ENCODE measurements at places on chromosomes 6 and 20. TPM values are rescaled to one million over a fixed set of nuclear protein-coding genes. Genes with fewer than 3 reads are reported as not detected.

GRCh38 chr6:33549196-33549595 lies 30.9 kb downstream of the BAK1 start:
- no peak for DNase-seq

DNA sequence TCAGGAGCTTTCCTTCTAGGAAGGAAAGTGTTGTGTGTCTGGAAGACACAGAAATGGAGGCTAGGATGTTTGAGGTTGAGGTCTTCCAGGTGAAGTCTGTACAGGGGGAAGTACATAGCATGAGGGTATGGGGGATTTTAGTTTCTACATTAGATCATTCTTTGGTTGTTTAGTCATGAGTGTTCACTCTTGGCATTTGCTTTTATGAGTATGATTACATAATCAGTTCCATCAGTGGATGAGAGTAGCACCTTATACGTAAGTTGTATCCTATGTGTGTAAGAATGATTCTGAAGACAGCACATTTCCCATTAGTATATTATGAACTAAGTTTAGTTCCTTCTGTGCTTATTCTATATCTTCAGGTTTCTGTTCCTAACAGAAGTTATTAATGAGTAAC lies 1.9 kb downstream of the CDYL start:
- no peak for DNase-seq

The SCUBE3 gene
- polyA plus RNA-seq, result 43.1 TPM

- no peak for DNase-seq
These were observed 355.0 kb upstream of the MAP3K7 start for GRCh38 chr6:90941885-90942284.

The STX11 gene
- polyA plus RNA-seq, result 1.0 TPM

GRCh38 chr6:152598421-152598820 lies 38.7 kb downstream of the SYNE1 start:
- no peak for DNase-seq

The SCGN gene
- polyA plus RNA-seq, result 0.35 TPM

DNA sequence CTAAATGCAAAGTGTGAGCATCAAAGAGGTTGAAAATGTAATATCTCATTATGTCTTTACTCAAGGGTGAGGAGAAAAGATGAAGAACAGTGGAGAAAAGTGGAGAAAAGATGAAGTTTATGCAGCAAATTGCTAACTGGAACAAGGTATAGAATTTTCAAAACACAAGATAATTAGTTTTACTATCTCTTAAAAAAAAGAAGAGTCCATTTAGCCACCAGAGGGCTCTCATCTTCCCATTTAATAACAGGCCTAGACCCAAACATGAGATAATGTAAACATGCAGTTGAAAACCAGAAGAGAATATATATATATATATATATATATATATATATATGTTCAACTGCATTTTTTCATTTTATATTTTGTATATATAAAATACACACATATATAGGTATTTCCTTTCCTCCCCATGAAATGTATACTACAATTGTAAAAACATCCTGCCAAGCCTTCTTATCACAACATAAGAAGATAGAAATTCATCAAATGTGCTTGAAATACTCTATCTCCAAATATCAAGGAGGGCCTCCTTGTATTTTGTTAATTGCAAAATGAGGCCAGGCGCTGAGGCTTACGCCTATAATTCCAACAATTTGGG lies 78.4 kb downstream of the ADTRP start:
- DNase-seq, result no peak

DNA sequence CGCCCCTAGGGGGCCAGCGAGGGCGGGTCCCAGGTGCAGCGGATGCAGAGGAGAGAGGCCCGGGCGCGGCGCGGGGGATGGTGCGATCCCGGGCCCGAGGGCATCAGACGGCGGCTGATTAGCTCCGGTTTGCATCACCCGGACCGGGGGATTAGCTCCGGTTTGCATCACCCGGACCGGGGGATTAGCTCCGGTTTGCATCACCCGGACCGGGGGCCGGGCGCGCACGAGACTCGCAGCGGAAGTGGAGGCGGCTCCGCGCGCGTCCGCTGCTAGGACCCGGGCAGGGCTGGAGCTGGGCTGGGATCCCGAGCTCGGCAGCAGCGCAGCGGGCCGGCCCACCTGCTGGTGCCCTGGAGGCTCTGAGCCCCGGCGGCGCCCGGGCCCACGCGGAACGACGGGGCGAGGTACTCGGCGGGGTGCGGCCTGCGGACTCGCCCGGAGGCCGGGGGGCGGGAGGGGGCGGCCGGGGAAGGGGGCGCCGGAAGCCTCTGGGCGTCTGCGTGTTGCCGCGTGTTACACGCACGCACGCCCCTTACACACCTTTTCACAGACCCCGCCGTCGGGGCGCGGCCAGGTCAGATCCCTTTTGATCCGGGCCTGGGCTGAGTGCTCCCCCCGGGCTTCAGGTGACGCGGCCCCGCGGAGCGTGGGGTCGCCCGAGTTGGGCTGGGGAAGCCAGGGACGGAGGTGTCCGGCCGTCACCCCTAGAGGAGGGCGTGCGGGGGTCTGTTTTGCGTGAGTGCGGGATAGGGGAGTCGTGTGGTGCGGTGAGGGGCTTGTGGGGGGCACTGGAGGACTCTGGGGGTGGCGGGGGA lies 412 bp downstream of the TRIB3 start:
- DNase-seq, result no peak

GRCh38 chr6:35096129-35096862 lies 44.8 kb downstream of the TCP11 start:
- no peak for DNase-seq

The APOM gene
- 91.6 TPM for polyA plus RNA-seq

The KCNK16 gene
- polyA plus RNA-seq, result not detected

GRCh38 chr20:22381812-22382416 lies 202.5 kb downstream of the FOXA2 start:
- DNase-seq, result no peak

GRCh38 chr6:32882879-32883250 lies 28.9 kb downstream of the PSMB9 start:
- no peak for DNase-seq

- DNase-seq, result no peak
These were observed 202.3 kb downstream of the DLL1 start for GRCh38 chr6:170088582-170088955.

DNA sequence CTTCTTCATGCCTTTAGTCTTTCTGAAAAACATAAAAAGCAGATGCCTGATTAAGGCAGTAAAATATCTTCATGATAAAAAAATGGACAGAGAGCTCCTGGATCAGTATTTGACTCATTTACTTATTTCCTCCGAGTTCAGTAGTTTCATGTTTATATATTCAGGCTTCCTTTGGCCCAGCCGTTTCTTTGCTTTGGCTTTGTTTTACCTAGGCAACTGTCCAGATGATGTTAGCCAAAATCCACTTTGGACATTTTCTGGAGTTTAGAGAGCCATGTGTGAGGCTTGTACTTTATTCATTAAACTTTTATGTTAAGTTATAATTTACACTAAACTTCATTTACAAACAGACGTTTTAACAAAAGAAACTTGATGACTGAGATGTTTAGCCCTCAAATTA lies 307.1 kb upstream of the RSPO3 start:
- DNase-seq, result no peak

DNA sequence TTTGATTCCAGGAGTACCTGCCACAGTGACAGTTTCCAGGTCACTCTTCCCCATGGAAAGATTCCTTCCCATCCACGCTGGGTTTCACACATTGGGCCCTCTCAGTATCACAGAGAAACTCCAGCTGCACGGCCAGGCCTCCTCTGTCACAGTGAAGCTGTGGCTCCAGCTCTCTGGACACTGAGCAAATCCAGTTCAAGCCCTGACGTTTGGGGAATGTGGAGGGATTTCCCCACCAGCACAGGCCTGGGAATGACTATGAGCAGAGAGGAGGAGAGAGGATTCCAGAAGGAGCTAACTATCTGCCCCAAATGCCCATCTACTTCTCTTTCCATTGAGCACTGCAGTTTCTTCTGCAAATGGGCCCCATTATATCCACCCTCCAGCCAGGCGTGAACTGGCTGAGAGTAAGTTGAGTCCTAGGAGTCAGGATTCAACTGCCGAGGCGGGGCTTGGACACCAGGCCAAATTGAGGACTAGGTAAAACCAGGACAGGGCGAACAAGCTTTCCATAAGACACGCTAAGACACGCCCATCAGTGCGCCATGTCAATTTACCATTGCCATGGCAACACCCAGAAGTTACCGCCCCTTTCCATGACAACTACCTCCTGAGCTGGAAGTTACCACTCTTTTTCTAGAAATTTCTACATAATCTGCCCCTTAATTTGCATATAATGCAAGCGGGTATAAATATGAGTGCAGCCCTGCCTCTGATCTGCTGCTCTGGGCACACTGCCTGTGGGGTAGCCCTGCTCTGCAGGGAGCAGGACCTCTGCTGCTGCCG lies 9.2 kb upstream of the BNIP5 start:
- no peak for DNase-seq

- DNase-seq, result no peak
These were observed 11.7 kb downstream of the ARFGEF2 start for GRCh38 chr20:48933017-48933766.

DNA sequence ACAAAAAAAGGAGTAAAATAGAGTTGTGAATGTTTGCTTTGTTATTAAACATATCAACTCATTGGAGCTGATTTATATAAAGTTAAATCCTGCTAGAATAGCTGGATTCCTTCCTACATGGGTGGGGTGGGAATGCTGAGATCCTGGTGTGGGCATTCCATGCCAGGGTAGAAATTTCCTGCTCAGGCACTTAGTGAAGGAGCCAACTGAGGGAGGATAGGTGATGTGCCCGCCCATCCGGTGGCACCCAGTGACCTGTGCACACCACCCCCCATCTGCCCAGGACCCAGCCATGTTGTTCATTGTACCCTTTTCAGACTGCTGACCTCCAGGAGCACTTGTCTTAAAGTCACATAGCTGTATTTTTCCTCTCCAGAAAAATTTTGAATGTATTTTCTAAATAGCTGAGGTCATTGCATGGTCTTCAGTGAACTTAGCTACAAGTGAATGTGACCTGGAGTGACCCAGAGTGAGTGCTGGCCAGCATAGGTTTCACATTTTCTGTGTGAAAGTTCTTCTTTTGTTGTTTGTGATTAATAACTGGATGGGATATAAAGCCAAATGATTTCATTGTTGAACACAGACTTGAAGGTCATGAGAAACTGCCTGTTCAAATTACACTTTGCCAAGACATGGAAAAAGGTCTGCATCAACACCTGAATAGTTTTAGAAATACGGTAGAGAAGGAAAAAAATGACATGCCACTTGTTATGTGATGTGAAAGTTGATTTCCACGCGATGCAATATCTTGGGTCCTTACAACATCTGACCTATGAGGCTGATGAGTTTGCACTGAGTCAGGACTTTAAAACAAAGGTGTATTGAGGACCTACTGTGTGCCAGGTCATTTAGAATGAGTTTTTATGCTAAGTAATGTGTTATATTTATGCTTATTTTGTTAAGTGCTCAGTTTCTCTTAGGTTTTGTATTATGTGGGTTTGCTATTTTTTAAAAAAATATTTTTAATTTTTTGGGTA lies 77.2 kb downstream of the UTRN start:
- DNase-seq, result no peak

DNA sequence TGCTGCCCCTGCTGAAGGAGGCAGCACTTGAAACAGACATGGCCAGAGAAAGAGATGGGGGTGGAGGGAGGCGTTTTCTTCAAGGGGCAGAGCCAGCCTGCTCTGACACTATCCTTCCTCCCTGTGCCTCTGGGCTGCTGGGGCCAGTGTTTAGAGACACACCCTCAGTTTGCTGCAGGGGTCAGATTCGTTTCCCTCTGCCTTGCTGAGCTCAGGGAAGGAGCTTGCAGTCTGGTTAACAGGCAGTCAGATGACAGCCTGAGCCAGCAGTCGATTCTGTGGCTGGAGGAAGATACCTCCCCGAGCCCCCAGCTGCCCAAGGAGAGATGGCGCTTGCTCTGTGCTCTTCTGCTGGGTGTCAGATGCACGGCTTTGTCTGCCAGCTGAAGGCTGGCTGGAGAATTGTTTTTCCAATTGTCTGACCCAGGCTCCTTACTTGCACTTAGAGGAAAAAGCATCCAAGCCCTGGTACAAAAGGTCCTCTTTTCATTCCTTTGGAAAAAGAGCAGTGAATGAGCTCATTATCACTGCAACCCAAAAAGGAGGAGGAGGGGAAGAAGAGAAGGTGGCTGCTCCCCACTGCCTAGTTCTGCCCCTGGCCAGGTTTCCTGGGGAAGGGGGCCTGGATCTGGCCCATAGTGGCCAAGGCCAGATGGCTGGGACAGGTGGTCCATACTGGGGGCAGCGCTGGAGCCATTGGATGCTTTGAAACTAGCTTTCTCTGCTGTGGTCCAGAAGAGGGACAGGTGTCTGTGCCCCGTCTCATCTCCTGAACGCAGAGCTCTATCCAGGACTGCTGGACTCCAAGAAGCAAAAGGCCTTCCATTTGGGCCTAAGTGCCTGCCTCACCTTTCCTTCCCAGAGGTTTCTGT lies 88.2 kb downstream of the TCP11 start:
- no peak for DNase-seq

DNA sequence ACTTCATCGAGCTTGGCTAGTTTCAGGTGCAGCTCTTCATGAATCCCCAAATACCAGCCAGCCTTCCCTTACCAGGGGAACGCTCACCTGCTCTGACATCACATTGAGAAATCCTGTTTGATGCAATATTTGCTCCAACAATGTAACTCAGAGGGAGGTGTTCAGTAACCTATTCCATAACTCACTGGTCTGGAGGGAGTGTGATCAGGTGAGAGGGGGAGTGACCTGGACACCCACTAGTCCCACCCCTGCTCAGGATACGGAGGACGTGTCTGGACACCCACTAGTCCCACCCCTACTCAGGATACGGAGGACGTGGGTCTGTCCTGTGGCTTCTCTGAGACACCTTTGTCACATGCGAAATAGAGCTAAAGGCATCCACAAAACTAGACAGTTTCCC lies 70.3 kb downstream of the HUS1B start:
- DNase-seq, result no peak

The SMIM8 gene
- 18.7 TPM for polyA plus RNA-seq

- no peak for DNase-seq
These were observed 174.0 kb upstream of the TSHZ2 start for GRCh38 chr20:52798124-52798523.

GRCh38 chr6:101113468-101114260 lies 232.5 kb upstream of the ASCC3 start:
- no peak for DNase-seq

The SERAC1 gene
- 13.9 TPM for polyA plus RNA-seq

GRCh38 chr6:155850408-155850841 lies 394.8 kb upstream of the NOX3 start:
- no peak for DNase-seq

GRCh38 chr6:163438940-163439335 lies 24.4 kb downstream of the QKI start:
- no peak for DNase-seq

DNA sequence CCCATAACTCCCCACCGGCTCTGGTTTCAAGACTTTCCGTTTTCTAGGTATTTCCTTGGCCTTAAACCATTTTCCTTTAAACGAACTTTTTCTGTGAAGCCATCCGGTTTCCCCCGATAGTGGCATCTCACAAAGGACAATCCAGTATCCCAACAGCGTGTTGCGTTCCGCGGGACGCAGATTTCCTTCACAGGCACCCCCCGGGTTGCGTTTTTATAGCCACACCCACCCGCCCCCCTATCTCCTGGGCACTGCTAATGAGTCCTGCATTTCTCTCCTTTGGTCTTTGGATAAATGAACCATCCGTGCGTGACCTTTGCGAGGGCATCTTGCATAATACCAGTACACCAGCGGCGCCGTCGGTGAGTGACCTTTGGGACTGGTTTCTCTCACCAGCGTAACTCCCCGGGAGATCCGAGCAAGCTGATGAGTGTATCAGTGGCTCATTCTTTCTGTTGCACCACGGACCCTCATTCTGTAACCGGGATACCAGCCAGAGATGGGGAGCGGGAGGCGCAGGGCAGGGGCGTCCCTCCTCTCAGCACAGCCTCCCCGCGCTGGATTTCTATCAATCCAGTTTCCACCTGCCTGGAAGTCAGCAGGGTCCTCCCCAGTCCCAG lies 586 bp upstream of the NQO2 start:
- no peak for DNase-seq

GRCh38 chr6:109102762-109103161 lies 7.5 kb downstream of the CEP57L1 start:
- no peak for DNase-seq
